GM12864 (cell line): ENCODE measurements at places on chromosomes 5 and 9.

GRCh38 chr9:70131296-70131695 is 87.6 kb downstream of the MAMDC2 start:
- DNase-seq = no peak

- no peak for DNase-seq
Measured at GRCh38 chr9:115397591-115398312, 279.8 kb upstream of the TNC start.

DNA sequence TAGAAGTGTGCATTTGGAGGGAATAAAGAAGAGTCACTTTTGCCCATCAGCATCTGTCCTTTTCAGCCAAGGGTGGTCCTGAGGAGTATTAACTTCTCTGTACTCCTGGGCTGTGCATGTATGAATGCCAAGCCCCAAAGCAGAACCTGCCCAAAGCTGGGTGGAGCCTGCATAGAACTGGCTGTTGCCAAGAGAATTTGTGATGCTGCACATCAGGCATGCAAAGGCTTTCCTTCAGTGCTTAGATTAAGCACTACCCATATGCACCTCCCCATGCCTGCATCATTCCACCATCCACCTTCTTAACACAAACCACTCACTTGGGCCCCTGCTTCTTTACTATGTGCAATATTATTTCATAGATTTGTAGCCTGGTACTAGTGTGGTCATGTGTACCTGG is 493.8 kb downstream of the KIF4B start:
- no peak for DNase-seq

- no peak for DNase-seq
Measured at GRCh38 chr5:6461793-6462650, 13.4 kb downstream of the UBE2QL1 start.

- no peak for DNase-seq
Measured at GRCh38 chr9:14066831-14067230, 247.1 kb downstream of the NFIB start.

GRCh38 chr5:122701640-122702523 is 73.0 kb upstream of the SNX2 start:
- peak; percentile 66 for DNase-seq

DNA sequence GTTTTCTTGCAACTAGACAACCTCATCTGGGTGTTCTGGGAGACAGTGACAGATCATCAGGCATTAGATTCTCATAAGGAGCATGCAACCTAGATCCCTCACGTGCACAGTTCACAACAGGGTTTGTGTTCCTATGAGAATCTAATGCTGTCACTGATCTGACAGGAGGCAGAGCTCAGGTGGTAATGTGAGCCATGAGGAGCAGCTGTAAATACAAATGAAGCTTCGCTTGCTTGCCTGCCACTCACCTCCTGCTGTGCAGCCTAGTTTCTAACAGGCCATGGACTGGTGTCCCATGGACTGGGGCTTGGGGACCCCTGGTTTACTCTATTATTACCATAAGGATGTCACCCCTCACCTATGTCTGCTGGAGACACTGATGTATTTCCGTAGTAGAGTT is 166.8 kb downstream of the PSAT1 start:
- DNase-seq = no peak

DNA sequence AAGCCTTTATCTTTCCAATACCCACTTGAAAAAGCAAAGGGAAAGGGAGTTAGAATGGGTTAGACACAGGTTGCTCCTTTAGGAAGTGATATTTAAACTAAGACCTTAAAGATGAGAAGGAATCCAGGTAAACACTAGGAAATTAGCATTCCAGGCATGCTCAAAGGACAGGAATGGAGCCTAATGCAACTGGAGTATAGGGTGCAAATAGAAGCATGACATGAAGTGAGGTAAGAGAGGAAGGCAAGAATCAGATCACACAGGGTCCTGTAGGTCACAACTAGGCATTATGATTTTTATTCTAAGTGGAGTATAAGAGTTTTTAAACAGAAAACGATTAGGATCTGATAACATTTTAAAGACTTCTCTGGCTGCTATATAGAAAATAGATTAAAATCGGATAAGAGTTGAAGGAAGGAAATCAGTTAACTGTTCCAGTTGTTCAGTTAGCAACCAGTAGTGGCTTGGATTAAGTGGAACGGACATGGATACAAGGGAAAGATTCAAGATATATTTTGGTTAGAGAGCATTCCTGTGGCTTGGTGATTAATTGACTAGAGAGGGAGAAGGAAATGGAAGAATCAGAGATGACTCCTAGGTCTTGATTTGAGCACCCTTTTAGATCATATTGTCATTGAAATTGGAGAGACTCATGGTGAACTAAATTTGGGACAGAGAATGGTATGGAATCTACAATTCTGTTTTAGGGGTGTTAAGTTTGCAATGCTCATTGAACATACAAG is 95.9 kb downstream of the FBXO4 start:
- DNase-seq = no peak

- DNase-seq = no peak
Measured at GRCh38 chr5:158287643-158288271, 428.8 kb upstream of the CLINT1 start.

- DNase-seq = no peak
Measured at GRCh38 chr9:131798246-131798645, 58.4 kb upstream of the RAPGEF1 start.

DNA sequence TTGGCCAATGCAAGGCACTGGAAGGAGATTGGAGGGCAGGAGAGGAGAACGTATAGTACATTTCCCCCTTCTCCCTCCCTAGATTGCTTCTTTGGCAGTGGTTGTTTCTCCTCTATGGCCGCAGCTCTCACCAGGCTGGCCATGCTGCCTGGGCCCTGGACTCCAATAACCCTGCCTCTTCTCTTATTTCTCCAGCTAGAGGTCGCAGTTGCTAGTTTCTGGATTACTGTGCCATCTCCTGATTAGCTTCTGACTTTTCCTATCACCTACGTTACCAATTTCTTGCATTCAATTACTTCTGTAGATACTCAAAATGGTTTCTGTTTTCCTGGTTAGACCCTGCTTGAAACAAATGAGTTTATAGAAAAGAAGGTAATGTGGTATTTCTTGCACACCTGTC is 2.4 kb upstream of the MACIR start:
- no peak for DNase-seq

- no peak for DNase-seq
Measured at GRCh38 chr9:132141344-132141947, 20.4 kb upstream of the NTNG2 start.

DNA sequence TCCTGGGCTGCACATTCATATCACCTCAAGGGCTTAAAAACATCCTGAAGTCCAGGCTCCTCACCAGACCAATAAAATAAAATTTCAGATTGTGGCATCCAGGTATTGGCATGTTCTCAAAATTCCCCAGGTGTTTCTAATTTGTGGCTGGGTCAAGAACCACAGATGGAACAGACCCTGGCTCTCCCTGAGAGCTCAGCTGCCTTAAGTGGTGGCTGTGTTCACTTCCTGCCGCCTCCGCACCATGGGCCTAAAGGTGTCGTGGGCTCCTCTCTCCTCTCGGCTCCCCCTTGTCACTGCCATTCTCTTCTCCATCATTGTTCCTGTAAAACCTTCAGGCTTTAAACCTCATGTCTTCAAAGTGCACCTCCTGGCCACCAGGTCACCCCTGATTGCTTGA is 17.8 kb upstream of the CCNJL start:
- DNase-seq = no peak

GRCh38 chr5:10401498-10401897 is 40.2 kb upstream of the ROPN1L start:
- DNase-seq = no peak

- DNase-seq = no peak
Measured at GRCh38 chr9:29217966-29218365, 1644.7 kb upstream of the C9orf72 start.

GRCh38 chr9:69178583-69179011 is 4.5 kb downstream of the TJP2 start:
- DNase-seq = no peak

GRCh38 chr9:110188991-110189390 is 19.0 kb downstream of the C9orf152 start:
- no peak for DNase-seq

DNA sequence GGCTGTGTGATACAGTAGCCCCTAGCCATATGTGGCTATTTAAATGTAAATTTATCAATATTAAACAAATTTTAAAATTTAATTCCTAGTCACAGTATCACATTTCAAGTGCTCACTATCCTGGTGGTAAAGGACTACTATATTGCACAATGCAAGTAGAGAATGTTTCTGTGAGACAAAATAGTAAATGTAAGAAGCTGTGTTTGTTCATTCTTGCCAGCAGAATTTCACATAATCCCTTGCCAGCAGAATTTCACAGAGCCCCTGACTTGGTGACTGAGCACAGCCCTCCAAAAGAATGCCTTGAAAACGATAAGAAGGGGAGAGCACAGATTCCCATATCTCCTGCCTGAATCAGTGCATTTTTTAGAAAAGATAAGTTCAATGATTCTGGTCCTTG is 75.9 kb upstream of the SELENOP start:
- no peak for DNase-seq

DNA sequence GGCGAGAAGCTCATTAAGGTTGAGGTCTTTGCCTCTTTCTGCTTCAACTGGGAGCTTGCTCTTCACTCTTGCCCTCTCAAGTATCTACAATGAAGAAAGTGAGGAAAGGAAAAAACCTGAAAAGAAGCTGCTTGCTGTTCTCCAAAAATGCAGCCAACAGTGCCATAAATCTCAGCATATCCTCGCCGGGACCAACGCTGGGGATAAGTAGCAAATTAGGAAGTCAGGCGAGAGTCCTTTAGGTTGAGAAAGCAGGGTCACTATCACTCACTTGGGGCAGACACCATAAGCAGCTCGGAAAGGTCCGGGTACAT is 399 bp downstream of the NUP155 start:
- no peak for DNase-seq

- no peak for DNase-seq
Measured at GRCh38 chr9:115941561-115942315, 211.9 kb upstream of the PAPPA start.

GRCh38 chr9:111603041-111603440 is 3.6 kb upstream of the PTGR1 start:
- no peak for DNase-seq

GRCh38 chr5:75214928-75215327 is 21.8 kb downstream of the ANKRD31 start:
- no peak for DNase-seq

DNA sequence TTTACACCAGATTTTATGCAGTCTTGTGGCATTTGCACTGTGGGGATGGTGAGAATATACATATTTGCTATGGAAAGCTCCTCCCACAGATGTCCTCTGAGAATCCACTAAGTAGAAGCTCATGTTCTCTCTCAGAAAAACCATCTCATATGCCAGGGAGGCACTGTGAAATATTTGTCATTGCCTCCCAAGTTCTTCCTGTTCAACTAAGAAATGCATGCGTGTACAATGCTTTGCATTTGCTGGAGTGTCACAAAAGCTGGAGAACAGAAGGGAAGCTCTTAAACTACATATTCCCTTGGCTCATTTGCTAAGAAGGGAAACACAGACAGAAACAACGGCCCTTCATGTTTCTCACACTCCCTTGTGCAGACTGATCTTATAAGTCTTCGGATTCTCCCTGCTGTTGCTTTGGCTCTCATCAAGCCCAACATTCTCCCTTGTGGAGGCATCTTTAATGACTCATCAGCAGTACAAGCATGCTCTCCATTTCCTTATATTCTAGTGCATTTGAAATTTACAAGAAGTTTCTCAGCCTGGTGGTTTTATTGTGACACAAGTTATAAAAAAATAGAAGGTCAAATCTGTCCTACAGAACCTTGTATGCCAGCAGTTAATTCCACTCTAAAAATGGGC is 220.6 kb downstream of the TRIM36 start:
- DNase-seq = no peak

- no peak for DNase-seq
Measured at GRCh38 chr5:28216939-28217360, 1178.6 kb upstream of the CDH9 start.

DNA sequence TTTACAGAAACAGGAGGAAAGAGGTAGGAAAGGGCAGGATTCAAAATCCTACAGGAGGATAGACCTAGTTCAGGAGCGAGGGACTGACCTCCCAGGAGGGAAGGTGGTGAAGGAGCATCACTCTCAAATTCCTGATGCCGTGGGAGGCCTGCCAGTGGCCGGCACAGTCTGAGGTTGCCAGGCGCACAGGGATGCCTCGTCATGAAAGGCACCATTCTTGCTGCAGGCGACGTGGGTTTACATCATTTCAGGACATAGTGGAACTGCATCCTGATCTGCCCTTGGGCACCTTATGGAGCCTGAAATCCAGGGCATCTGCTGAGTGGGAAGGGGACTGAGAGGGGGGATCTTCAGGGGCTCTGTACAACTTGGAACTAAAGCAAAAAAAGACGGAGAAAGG is 163.2 kb upstream of the S1PR3 start:
- DNase-seq = no peak

- DNase-seq = no peak
Measured at GRCh38 chr5:55923865-55924500, 70.8 kb downstream of the IL6ST start.

GRCh38 chr5:124234770-124235562 is 511.5 kb downstream of the ZNF608 start:
- DNase-seq = no peak

- DNase-seq = no peak
Measured at GRCh38 chr5:31193591-31194467, at the start of gene CDH6. Gene CDH6 (plus strand): TSS chr5:31193686. CDS start chr5:31267474, 73,788 bp downstream.

DNA sequence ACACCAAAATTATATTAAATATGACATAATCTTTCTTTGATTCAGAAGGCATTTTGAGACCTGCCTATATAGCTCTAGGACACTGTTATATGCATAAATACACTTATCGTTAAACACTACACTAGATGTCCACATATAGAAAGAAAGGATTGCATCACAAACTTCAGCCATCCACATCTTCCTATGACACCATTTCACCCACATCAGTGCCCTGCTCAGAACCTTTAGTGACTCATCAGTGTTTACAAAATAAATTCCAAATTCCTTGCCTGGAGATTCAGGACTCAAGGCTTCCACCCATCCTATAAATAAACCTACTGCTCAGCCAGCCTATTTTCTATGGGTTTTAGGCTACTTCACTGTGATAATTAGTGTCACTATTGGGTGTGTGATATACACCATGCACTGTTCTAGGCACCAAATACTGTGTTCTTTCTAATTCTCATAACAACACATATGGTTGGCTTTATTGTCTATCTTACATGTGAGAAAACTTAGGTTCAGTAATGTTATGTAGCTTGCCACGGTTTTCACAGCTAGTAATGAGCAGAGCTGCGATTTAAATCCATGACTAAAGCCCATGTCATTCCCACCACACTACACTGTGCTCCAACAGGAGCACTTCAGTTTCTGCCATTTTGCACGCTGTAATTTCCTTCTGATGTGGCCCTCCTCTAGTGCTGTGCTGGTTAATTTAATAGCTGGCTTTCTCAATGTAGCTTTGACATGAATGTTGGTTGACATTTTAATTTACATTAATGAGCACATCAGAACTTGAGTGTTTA is 103.3 kb downstream of the SREK1 start:
- DNase-seq = no peak

- no peak for DNase-seq
Measured at GRCh38 chr9:112086627-112087026, 88.5 kb downstream of the SUSD1 start.
